Muscle of leg (tissue), 16 donors: ENCODE measurements at places on chromosomes 12 and 14. TPM values are rescaled to one million over a fixed set of nuclear protein-coding genes. Genes with fewer than 3 reads are reported as not detected.

DNA sequence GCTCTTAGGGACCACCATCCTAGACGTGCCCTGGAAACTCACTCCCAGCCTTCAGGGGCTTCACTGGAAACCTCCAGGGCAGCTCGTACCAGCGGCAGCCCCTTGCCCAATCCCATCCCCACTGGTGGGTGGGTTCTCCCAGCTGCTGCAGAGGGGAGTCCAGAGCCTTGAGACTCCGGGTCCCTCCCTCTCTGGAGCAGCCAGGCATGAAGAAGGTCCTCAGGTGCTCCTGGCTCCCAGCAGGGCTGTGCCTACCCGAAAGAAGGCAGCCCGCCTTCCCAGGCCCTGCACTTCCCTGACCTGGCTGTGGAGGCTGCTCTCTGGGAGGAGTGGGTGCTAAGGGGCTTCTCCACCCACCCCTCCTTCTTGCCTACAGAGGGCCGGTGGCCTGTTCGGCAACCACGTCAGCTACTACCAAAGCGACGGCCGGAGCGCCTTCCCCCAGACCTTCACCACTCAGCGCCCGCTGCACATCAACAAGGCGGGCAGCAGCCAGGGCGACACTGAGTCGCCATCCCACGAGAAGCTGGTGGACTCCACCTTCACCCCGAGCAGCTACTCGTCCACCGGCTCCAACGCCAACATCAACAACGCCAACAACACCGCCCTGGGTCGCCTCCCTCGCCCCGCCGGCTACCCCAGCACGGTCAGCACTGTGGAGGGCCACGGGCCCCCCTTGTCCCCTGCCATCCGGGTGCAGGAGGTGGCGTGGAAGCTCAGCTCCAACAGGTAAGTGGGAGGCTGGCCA is 115.5 kb upstream of the FKBP4 start:
- DNase-seq, result no peak

The LRFN5 gene
- polyA plus RNA-seq, result 11.1 TPM

DNA sequence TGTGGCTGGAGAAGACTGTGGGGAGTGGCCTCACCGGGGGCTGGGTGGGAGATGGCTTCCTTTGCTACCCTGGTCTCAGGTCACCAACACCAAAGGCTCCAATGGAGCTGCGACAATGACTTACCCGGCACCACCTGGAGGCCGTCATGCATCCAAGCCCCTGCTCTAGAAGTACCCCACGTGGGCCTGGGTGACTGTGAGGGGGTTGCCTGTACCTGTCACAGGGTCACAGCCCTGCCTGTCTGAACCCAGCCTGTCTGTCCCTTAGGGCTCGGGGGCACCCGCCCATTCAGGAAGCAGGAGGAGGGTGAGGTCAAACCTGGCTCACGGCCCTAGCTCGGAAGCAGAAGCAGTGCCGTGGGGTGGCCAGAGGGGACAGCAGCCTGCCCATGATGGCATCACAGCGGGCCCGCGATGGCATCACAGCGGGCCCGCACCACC is 18.9 kb downstream of the ABCB9 start:
- no peak for DNase-seq

The TAS2R9 gene
- polyA plus RNA-seq, result not detected

The NOS1 gene
- polyA plus RNA-seq, result 0.35 TPM
